ENCODE measurements at places on chromosomes 5 and 9.

GRCh38 chr9:123044586-123044985 lies 11.1 kb downstream of the GPR21 start:
- DNase-seq = no peak

- DNase-seq = no peak
Observed at GRCh38 chr5:166073901-166074581, 2217.4 kb upstream of the WWC1 start.

- DNase-seq = no peak
Observed at GRCh38 chr9:108724652-108725051, 131.1 kb downstream of the ACTL7B start.

DNA sequence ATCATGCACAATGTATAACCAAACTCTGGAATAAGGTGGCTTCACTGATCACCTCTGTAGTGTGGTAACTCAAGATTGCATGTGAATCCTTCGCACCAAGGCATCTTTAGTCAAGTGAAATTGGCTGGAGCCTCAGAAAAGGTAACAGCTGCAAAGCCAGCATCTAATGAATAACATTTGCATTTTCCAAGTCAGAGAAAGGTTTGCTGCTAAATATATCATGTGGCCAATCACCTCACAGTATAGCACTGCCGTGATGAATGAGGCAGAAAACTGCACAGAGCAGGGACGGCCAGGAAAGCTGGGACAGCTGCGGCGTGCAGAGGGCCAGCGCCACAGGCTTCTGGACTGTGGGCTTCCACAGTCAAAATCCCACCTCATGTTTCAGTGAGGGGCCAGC lies 18.5 kb downstream of the MRPS27 start:
- DNase-seq = no peak

DNA sequence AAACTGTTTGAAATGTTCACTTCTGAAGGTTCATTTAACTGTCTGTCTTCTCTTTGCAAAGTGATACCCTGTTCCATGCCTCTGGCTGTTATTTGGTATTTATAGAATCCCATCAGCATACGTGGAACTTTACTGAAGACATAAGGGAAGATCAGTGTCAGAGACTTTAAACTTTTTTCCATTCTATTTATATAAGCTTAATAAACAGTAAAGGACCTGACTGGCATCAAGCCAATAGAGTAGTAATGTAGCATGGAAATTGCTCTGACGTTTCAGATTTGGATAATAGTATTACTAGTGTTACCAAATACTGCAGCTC lies 94.9 kb upstream of the MINAR2 start:
- DNase-seq = no peak

DNA sequence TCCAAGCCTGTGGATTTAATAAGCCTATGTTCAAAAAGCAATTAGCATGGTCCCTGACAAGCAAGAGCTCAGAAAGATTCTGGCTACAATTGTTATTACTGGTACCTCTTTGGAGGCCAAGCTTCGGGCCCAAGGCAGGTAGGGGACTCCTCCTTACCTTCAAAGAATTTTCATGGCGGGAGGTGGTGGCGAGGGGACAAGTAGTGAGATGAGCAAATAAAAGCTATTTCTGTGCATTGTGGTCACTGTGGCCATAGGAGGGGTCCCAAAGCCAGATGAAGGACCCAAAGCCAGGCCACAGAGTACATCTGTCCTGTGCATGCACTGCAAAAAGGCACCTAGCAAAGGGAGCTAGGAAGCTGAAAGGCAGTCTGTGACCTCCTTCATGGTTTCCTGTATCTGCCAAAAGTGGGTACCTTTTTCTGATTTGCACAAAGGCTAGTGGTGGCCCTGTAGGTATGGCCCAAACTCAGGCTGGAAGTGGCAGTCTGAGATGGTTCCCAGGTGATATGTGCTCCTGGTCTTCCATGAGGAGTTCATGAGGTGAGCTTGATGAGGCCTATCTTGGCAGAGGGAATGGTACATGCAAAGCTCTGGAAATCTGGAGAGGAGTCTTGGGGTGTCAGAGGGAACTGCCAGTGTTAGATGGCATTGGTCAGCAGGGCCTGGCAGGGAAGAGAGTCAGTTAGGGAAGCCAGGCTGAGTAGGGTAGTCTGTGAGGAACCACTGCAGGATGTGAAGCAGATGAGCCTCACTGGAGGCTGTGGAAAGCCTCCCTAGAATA lies 3.3 kb upstream of the CXXC5 start:
- DNase-seq = no peak

DNA sequence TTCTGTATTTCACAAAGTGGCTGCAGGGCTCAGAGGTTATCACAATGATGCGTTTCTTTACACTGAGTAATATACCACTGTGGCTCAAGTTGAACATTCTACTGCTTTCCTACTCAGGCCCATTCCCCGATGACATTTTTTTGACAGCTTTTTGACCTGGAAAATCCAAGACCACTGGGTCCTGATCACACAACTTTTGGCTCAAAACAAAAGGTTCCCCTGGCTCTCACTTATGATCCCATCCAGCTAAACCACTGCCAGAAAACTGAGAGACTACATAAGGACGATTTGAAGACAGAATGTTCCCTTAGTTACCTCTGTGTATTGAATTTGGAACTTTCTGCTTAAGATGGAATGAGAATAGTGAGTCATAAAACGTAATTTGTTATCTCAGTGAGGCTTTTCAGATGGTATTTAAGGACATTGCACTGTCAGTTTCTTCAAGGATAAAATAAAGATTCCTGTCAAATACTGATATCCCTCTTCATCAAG lies 78.0 kb upstream of the FBXL7 start:
- no peak for DNase-seq

DNA sequence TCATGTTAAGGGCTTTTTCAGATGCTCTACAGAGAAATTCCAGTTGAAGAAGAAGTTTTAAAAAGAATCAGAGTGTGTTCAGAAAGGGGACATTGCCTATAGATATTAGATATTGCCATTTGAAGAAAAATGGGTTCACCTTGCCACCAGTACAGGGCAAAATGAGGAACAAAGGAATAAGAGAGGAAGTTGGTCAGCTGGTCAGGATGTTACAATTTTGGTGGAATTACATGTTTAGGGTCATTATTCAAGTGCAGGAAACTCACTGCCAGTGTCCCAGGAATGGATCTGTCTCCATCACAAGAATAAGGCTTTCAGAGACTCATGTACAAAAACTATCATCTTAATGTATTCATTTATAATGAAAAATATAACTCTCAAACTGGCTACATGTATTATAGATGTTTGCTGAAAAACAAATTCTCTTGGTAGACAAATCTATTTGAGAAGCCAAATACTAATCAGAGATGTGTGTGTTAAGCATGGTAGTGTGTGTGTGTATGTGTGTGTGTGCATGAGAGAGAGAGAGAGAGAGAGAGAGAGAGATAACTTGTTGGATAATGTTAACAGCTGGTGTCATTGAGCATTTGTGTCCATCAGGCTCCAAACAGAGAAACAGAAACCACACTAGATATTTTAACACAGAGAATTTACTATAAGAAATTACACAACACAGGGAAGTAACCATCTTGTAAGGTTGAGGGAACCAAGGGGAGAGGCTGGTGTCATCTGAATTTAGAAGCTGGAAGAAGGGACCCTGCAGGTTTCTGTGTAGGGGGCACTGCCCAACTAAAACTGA lies 5.0 kb upstream of the C1QTNF3 start:
- DNase-seq = no peak

DNA sequence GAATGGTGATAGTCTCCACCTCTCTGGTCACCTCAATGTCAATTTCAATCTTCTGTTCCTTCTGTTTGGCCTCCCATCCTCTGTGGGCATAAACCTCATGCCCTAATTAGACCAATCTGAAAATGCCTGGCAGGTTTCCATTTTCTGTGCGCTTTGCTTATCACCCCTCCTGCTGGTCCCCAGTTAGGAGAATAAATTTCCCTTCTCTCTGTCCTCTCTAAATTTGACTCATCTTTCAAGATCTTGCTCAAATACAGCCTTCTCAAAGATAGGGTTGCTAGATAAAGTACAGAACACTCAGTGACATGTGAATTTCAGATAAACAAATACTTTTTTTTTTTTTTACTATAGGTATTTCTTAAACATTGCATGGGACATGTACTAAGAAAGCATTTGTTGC lies 69.4 kb upstream of the CD180 start:
- no peak for DNase-seq

DNA sequence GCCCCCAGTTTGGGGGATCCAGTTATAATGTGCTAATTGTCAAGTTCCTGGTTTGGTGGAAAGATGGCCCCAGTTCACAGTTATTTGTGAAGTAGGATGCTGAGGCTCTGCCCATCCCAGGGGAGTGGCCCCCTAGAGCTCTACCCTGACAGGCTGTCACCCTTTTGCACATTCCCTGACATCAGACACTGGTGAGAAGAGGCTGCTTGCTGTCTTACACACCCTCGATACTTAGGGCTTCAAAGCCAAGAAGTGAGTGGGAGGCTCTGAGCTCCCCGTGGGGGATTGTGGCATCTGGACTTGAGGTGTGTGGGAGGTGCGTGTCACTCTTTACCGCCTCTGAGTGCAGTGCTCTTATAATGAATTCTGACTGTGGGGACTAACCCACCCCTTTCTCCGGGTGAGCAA lies 168.5 kb downstream of the DOCK2 start:
- no peak for DNase-seq

GRCh38 chr5:135031813-135032694 lies 2.0 kb downstream of the PITX1 start:
- DNase-seq = no peak

DNA sequence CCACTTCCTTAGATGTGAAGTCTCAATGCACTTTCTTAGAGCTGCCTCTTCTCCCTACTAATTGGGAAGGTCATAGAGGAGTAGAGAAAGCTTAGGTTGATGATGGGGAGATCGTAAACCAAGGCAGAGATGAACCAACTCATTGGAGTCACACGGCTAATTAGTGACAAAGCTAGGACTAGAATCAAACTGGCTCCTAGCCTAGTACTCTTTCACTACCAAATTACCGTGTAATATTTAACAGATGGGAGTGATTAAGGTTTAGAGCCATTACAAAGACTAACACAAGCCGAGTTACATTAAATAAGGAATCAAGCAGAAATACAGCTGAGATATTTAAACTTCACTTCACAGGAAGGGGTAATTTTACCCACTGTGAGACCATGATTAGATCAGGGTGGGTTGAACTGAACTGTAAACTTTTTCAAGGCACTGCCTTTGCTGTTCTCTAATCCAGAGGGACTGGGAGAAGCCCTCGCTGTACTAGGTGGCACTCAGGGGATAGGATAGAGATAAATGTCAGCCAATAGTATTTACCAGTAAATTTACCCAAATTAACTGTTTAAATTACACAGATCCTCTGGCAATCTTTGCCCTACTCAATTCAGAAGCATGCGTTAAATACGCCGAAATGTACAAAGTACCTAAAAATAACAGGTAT lies 166.4 kb upstream of the PIK3R1 start:
- DNase-seq = no peak

GRCh38 chr5:174337276-174338184 lies 292.0 kb downstream of the NSG2 start:
- no peak for DNase-seq

GRCh38 chr9:102534031-102534430 lies 461.1 kb upstream of the CYLC2 start:
- DNase-seq = no peak

GRCh38 chr5:142590451-142591231 lies 95.2 kb downstream of the FGF1 start:
- DNase-seq = no peak

DNA sequence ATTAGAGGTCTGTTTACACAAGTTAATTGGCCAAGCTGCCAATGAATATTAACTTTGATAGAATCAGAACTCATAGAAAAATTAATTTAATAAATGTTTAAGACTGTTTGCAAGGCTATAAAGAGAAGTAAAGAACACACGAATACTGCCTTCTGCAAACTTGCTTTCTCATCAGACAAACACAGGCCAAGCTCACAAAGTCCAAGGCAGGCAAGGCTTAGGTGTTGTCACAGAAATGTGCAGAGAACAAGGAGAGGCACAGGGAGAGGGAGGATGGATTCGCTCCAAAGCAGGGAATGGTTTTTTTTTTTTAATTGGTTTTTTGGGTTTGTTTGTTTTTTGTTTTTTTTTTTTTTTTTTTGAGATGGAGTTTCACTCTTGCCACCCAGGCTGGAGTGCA lies 43.4 kb downstream of the RETREG1 start:
- DNase-seq = no peak

- DNase-seq = no peak
Observed at GRCh38 chr5:73267766-73268435, 94.9 kb downstream of the TMEM174 start.

GRCh38 chr5:151675611-151676313 lies 11.0 kb downstream of the SPARC start:
- no peak for DNase-seq

- no peak for DNase-seq
Observed at GRCh38 chr5:54844905-54845566, 140.4 kb downstream of the ESM1 start.

DNA sequence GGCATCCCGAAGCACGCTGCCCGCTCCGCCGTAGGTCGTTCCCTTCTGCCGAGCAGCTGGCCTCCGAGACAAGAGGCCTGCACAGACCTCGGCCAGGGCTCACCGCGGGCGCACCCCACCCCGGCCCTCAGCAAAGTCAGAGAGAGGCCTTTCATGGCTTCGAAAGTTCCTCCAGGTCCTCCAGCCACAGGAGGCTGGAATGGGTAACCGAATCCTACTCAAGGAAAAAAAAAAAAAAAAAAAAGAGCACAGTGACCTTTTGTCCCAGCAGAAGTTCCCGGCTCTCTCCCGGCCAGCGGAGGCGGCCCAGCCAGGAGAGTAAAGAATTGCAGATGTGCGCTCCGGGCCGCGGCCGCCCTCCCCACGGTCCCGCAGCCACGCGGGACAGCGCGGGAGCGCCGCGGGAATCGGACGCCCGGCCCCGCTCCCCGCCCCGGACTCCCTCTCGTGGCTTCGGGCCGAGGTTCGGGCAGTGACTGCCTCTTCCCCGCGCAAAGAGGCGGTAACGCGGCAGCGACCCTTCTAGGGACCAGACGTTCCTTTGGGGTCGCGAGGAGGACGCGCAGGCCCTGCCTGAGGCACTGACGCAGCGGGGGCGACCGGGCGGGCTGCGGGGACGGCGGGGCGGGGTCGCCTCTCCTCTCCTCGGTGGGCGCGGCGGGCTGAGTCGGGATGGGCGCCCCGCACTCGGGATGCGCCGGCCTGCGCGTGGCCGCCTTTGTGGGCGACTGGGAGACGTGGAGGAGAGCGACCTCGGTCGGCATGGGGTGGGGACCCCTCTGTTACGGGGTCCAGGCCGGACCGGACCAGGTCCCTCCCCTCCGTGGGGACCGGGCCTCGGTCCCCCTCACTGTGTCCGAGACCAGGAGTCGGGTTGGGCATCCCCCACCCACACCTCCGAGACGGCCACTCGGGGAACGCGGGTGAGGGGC lies 754 bp downstream of the GFPT2 start:
- DNase-seq = no peak

- DNase-seq = no peak
Observed at GRCh38 chr5:77087484-77088261, 588 bp upstream of the ZBED3 start.

DNA sequence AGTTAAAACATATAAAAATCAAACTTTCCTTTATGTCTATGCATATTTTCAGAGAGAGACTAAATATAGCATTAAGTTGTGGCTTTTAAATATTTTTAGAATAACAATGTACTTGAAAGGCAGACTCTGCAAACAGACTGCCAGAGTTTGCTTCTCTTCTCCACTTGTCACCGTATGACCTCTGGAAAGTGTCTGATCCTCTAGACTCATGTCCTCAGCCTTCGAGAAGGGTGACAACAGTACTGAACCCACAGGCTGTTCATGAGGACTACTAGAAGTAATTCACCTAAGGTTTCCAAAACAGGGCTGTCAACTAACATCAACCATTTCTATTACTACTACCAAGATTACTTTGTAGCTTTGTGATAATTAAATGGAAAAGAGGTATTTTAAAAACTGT lies 167.7 kb upstream of the TBCA start:
- no peak for DNase-seq

- no peak for DNase-seq
Observed at GRCh38 chr9:115170358-115171073, 52.6 kb upstream of the TNC start.

Measured in activated CD8-positive, alpha-beta memory T cell treated with anti-CD3 and anti-CD28 coated beads for 1 hour (primary cell).